Tibial nerve (tissue), 4 donors: ENCODE measurements at places on chromosomes 7 and 10. TPM values are rescaled to one million over a fixed set of nuclear protein-coding genes. Genes with fewer than 3 reads are reported as not detected.

GRCh38 chr7:151351967-151352366 is 10.4 kb downstream of the NUB1 start:
- no peak overlapping the region for H3K4me3 ChIP-seq
- H3K27ac ChIP-seq = peak overlapping the region; percentile 52
- DNase-seq = no peak
- H3K36me3 ChIP-seq = no peaks in the 10 kb centered on the region
- no peaks in the 10 kb centered on the region for H3K27me3 ChIP-seq

- no peaks in the 10 kb centered on the region for H3K27me3 ChIP-seq
- no peak for DNase-seq
- no peak overlapping the region for H3K27ac ChIP-seq
These were observed 105.0 kb upstream of the AMPH start for GRCh38 chr7:38736138-38736537.

ENKUR gene
- not detected for total RNA-seq

- no peak overlapping the region for H3K27ac ChIP-seq
- no peaks in the 10 kb centered on the region for H3K27me3 ChIP-seq
- DNase-seq = no peak
- no peaks in the 10 kb centered on the region for H3K36me3 ChIP-seq
These were observed 72.7 kb upstream of the PALS2 start for GRCh38 chr7:24500599-24500998.

ANKRD61 gene
- not detected for total RNA-seq

- no peaks in the 10 kb centered on the region for H3K27me3 ChIP-seq
- no peak for DNase-seq
- no peak overlapping the region for H3K4me3 ChIP-seq
- H3K27ac ChIP-seq = peak overlapping the region; percentile 92
These were observed 13.1 kb downstream of the TSPAN15 start for GRCh38 chr10:69464401-69464800.

PAPOLB gene
- total RNA-seq = 1.4 TPM

GRCh38 chr10:77977934-77978333 is 51.4 kb upstream of the DLG5 start:
- H3K36me3 ChIP-seq = peaks cover 27% of the 10 kb centered on the region
- no peaks in the 10 kb centered on the region for H3K4me1 ChIP-seq
- H3K27ac ChIP-seq = no peak overlapping the region
- H3K27me3 ChIP-seq = no peaks in the 10 kb centered on the region
- no peak for DNase-seq
- no peak overlapping the region for H3K4me3 ChIP-seq

DNA sequence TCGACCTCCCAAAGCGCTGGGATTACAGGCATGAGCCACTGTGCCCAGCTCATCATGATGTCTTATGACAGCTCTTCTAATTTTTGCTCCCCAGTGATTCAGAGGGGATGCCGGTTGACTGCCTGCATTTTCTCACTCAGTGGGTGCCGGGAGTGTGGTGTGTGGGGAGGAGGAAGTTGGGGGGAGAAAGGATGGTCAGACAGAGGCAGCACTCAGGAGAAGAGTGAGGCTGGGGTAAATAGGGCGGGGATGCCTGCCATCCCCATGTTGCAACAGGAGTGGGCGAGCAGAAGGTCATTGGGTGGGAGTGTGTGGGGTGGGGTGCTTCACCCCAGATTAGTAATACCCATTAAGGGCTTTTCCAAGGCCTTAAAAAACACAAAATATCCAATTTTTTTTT is 3.5 kb upstream of the CCL24 start:
- H3K36me3 ChIP-seq = no peaks in the 10 kb centered on the region
- no peak for DNase-seq
- H3K27ac ChIP-seq = no peak overlapping the region
- no peaks in the 10 kb centered on the region for H3K27me3 ChIP-seq
- no peak overlapping the region for H3K4me3 ChIP-seq

DNA sequence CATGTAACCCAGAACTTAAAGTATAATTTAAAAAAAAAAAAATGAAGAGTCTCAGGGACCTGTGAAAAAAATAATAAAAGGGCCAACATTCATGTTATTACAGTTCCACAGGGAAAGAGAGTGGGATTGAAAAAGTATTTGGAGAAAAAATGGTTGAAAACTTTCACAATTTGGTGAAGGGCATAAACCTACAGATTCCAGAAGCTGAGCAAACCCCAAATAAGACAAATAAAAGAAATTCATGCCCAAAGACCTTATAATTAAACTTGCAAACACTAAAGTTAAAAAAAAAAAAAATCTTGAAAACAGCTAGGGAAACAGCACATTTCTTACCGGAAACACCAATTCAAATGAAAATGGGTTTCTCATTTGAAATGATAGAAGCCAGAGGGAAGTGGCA is 19.9 kb downstream of the VPS41 start:
- no peaks in the 10 kb centered on the region for H3K27me3 ChIP-seq
- DNase-seq = no peak

- H3K27ac ChIP-seq = no peak overlapping the region
- no peaks in the 10 kb centered on the region for H3K36me3 ChIP-seq
- H3K4me3 ChIP-seq = no peak overlapping the region
- no peaks in the 10 kb centered on the region for H3K4me1 ChIP-seq
These were observed 36.0 kb upstream of the AKR1E2 start for GRCh38 chr10:4790045-4790444.

- H3K27ac ChIP-seq = peak within 1 kb of the TSS; percentile 86
- H3K27me3 ChIP-seq = no peaks in the 10 kb centered on the region
- DNase-seq = peak; percentile 42
- no peaks in the 10 kb centered on the region for H3K4me1 ChIP-seq
- peak within 1 kb of the TSS; percentile 76 for H3K4me3 ChIP-seq
These were observed at the start of gene PCGF6 for GRCh38 chr10:103350517-103351260. Gene PCGF6 (minus strand): TSS chr10:103351140. CDS start chr10:103351066, 74 bp downstream.

- no peak overlapping the region for H3K4me3 ChIP-seq
- H3K27ac ChIP-seq = no peak overlapping the region
- no peaks in the 10 kb centered on the region for H3K4me1 ChIP-seq
- no peak for DNase-seq
- H3K27me3 ChIP-seq = no peaks in the 10 kb centered on the region
- no peaks in the 10 kb centered on the region for H3K36me3 ChIP-seq
These were observed 98.1 kb downstream of the GPR37 start for GRCh38 chr7:124667312-124668153.

SLC26A3 gene
- total RNA-seq = not detected

GRCh38 chr7:127251036-127251464 is 1.7 kb downstream of the GRM8 start:
- H3K36me3 ChIP-seq = no peaks in the 10 kb centered on the region
- DNase-seq = no peak
- no peaks in the 10 kb centered on the region for H3K27me3 ChIP-seq
- peaks cover 15% of the 10 kb centered on the region for H3K4me1 ChIP-seq
- H3K4me3 ChIP-seq = peak overlapping the region; percentile 64
- H3K27ac ChIP-seq = no peak overlapping the region

DNA sequence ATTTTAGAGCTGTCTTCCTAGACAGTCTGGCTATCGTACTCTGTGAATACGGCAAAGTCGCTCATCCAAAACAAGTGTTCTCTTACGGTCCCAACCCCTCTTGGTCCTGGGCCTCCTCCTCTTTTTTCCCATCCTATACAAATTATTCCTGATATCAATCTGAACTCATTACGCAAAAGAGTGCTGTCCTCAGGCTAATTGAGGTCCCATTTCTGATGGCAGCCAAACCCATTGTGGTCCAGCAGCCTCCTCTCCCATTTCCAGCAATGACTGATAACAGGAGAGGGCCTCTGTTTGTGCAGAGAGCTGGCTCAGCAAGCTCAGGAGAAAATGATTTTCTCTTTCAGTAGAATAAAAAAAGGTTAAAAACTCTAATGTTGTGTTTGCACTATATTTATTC is 203.4 kb upstream of the GHITM start:
- H3K4me1 ChIP-seq = no peaks in the 10 kb centered on the region
- DNase-seq = no peak
- H3K27ac ChIP-seq = no peak overlapping the region
- H3K4me3 ChIP-seq = no peak overlapping the region
- H3K27me3 ChIP-seq = no peaks in the 10 kb centered on the region

TMEM139 gene
- 12.0 TPM for total RNA-seq

- DNase-seq = no peak
- no peak overlapping the region for H3K27ac ChIP-seq
- H3K4me1 ChIP-seq = no peaks in the 10 kb centered on the region
- H3K27me3 ChIP-seq = no peaks in the 10 kb centered on the region
- H3K36me3 ChIP-seq = no peaks in the 10 kb centered on the region
- no peak overlapping the region for H3K4me3 ChIP-seq
These were observed 12.3 kb downstream of the DDC start for GRCh38 chr7:50552921-50553320.

GRCh38 chr7:102472126-102473041 is 6.3 kb downstream of the POLR2J start:
- peaks cover 9% of the 10 kb centered on the region for H3K4me1 ChIP-seq
- no peak overlapping the region for H3K27ac ChIP-seq
- DNase-seq = no peak
- no peak overlapping the region for H3K4me3 ChIP-seq
- no peaks in the 10 kb centered on the region for H3K27me3 ChIP-seq

GRCh38 chr7:41312235-41312634 is 390.7 kb downstream of the INHBA start:
- no peak for DNase-seq
- H3K27me3 ChIP-seq = no peaks in the 10 kb centered on the region

- no peak overlapping the region for H3K27ac ChIP-seq
- no peak for DNase-seq
- no peaks in the 10 kb centered on the region for H3K27me3 ChIP-seq
- no peaks in the 10 kb centered on the region for H3K36me3 ChIP-seq
- H3K4me1 ChIP-seq = peaks cover 14% of the 10 kb centered on the region
These were observed 90.3 kb downstream of the CPED1 start for GRCh38 chr7:121078701-121079227.

ZNF487 gene
- total RNA-seq = 23.7 TPM

- no peaks in the 10 kb centered on the region for H3K27me3 ChIP-seq
- no peak overlapping the region for H3K27ac ChIP-seq
- H3K4me1 ChIP-seq = no peaks in the 10 kb centered on the region
These were observed 6.2 kb upstream of the CH25H start for GRCh38 chr10:89213191-89213808.

GRCh38 chr7:32037650-32038198 is 32.5 kb downstream of the PDE1C start:
- H3K4me3 ChIP-seq = no peak overlapping the region
- DNase-seq = no peak
- no peaks in the 10 kb centered on the region for H3K36me3 ChIP-seq
- no peaks in the 10 kb centered on the region for H3K27me3 ChIP-seq
- no peak overlapping the region for H3K27ac ChIP-seq
- H3K4me1 ChIP-seq = no peaks in the 10 kb centered on the region

DNA sequence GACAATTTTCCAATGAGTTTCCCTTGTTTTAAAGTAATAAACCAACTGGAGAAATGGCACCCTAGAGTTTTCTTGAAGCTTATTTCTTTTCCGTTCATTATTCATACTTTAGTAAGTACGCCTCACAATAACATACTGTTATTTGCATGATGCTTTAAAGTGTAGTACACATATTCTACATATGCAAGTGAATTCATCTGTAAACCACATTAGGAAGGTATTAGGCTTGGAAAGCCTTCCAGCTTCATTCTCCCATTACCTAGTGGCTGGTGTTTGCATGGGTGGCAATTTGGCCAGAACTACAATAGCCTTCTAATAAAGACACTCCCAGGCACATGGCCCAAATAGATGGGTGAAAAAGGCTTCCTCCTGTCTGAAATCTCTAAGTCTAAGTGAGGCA is 45.5 kb upstream of the KIAA1217 start:
- no peak overlapping the region for H3K27ac ChIP-seq
- no peak for DNase-seq
- no peaks in the 10 kb centered on the region for H3K4me1 ChIP-seq
- H3K4me3 ChIP-seq = no peak overlapping the region
- no peaks in the 10 kb centered on the region for H3K36me3 ChIP-seq
- no peaks in the 10 kb centered on the region for H3K27me3 ChIP-seq

AGR3 gene
- not detected for total RNA-seq

GRCh38 chr10:1068380-1069361 is 12.5 kb downstream of the WDR37 start:
- no peak for DNase-seq
- H3K4me1 ChIP-seq = no peaks in the 10 kb centered on the region
- no peaks in the 10 kb centered on the region for H3K27me3 ChIP-seq
- H3K4me3 ChIP-seq = no peak overlapping the region
- H3K27ac ChIP-seq = no peak overlapping the region

DNA sequence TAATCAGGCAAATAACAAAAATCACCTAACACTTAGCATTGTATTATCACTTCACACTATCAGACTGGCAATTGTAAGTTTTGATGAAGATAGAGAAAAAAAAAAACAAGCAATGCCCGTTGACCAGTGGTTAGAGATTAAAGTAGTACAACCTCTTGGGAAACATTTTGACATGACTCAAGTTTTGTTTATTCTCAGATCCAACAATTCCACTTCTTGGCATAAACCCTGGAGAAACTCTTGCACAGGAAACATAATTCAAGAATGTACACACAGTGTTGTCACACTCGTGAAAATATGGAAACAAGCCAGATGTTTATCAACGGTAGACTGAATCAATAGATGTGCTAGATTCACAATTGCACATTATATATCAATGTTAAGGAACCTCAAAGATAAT is 37.2 kb downstream of the FRMD4A start:
- H3K36me3 ChIP-seq = no peaks in the 10 kb centered on the region
- no peaks in the 10 kb centered on the region for H3K4me1 ChIP-seq
- H3K27ac ChIP-seq = no peak overlapping the region
- H3K4me3 ChIP-seq = no peak overlapping the region
- DNase-seq = no peak
- no peaks in the 10 kb centered on the region for H3K27me3 ChIP-seq

DNA sequence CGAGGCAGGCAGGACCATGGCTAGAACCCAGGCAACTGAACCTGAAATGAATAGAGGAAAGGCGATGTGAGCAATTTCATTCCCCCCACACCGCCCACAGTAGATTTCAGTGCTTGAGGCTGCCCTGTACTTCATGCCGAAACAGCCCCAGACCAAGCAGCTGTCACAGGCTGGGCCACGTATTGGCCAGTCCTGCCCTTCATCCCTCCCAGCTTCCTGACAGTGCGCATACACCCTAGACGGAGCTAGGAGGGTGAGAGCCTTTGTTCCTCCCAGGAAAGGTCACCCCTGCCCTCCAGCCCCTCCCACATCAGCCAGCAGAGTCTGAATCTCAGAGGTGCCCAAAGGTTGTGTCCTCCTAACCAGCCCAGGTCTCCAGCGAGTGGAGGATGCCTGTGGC is 98.8 kb downstream of the ZMIZ1 start:
- no peak overlapping the region for H3K4me3 ChIP-seq
- H3K36me3 ChIP-seq = peaks cover 5% of the 10 kb centered on the region
- no peak for DNase-seq
- H3K4me1 ChIP-seq = peaks cover 7% of the 10 kb centered on the region
- H3K27me3 ChIP-seq = no peaks in the 10 kb centered on the region

CNPY1 gene
- not detected for total RNA-seq

GRCh38 chr7:65233409-65234034 is 140.1 kb upstream of the ZNF92 start:
- peaks cover 20% of the 10 kb centered on the region for H3K27me3 ChIP-seq
- no peak for DNase-seq
- no peak overlapping the region for H3K4me3 ChIP-seq
- H3K36me3 ChIP-seq = no peaks in the 10 kb centered on the region

CNNM1 gene
- not detected for total RNA-seq

GRCh38 chr7:88540012-88540411 is 219.5 kb upstream of the ZNF804B start:
- no peaks in the 10 kb centered on the region for H3K4me1 ChIP-seq
- no peak for DNase-seq
- H3K27me3 ChIP-seq = no peaks in the 10 kb centered on the region
- H3K4me3 ChIP-seq = no peak overlapping the region

- no peaks in the 10 kb centered on the region for H3K27me3 ChIP-seq
- H3K36me3 ChIP-seq = no peaks in the 10 kb centered on the region
- no peaks in the 10 kb centered on the region for H3K4me1 ChIP-seq
- H3K4me3 ChIP-seq = no peak overlapping the region
These were observed 3.0 kb upstream of the CALHM3 start for GRCh38 chr10:103481974-103482531.
